ENCODE measurements at places on chromosomes 13 and 19.

DNA sequence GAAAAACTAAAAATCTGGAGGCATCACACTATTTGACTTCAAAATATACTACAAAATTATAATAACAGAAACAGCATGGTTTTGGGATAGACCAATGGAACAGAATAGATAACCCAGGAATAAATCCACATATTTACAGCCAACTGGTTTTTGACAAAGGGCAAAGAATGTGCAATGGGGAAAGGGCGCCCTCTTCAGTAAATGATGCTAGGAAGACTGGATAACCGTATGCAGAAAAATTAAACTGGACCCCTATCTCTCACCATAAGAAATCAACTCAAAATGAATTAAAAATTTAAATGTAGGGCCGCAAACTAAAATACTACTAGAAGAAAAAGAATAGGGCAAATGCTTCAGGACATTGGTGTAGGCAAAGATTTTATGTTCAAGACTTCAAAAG is 440.5 kb upstream of the SGCG start:
- DNase-seq, result no peak

DNA sequence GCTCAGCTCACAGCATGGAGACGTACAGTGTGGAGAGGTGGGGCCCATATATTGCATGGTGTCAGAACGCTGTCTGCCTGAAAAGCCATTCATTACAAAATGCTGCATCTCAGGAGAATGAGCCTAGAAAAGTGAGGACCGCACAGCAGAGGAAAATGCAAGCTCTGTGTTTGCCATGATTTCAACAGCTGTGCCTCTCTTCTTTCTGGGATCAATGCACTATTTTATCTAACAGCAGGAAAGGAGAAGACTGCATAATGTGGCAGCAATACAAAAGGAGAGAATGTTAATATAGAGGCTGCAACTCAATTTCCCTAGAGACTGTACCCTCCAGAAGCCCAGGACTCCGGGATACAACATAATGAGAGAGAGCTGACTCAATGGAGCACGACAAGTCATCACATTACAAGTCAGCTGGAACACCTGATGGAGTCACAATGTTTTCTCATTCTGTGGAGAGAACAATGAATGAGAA is 368.0 kb downstream of the FGF14 start:
- DNase-seq, result no peak

GRCh38 chr13:34108410-34108809 is 290.5 kb downstream of the RFC3 start:
- DNase-seq, result no peak

- DNase-seq, result no peak
These were observed 16.2 kb downstream of the EVI5L start for GRCh38 chr19:7846155-7846646.

DNA sequence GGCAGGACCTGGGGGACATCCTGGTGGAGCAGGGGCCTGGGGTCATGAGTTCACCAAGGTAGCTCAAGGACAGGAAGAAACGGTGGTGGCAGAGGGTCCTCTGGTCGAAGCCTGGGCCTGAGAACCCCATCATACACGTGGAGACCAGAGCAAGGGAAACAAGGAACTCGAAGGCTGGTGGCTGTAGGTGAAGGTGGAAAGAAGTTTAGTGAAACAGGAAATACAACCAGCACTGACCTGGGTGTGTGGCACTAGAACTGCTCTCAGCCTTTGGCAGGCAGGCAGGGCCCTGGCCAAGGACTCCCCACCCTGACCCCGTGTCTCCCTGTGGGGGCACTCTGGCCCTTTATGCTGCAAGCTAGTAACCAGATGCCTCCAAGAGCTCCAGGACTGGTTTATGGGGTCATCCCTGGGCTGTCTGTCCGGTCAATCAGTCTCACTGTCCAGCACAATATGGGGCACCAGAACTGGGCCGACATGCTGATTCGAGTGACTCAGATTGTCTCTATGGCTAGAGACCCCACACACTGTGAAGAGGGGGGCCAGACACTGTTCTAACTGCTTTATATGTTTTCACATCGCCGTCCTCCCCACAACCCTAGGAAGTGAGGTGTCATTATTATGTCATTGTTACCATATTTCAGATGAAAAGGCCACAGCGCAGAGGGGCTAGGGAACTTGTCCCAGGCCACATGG is 3.8 kb downstream of the COX6B2 start:
- no peak for DNase-seq

DNA sequence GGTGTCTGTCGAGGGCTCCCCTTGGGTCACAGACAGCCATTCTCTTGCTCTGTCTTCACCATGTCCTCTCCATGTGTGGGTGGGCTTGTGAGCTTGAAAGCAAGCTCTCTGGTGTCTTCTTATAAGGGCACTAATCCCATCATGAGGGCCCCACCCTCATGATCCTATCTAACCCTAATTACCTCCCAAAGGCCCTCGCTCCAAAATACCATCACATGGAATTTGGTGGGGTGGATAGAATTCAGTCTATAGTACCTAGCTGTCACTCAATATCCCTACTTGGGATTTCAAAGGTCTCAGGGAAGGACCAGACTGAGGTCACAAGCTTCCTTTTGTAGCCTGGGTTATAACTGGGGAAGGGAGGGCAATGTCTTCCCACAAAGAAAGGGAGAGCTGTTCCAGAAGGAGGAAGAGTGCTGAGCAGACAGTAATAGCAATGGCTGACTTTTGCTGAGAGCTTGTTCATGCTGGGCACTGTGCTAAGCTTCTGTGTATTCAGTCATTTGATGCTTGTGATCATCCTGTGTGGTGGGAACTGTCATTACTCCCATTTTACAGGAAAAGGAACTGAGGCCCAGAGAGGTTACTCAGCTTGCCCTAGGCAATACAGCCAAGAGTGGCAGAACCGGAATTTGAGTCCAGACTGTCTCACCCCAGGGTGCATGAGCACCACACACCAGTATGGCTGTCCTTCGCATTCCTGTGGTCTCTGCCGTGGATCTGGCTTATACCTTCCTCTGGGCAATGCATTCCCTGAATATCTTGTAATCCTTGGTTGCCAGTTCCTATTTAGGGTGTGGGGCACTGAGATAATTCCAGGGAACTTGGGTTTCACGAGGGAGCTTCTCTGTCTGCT is 8.2 kb downstream of the FXYD5 start:
- no peak for DNase-seq

Measured in memory B cell (primary cell).